ENCODE measurements at places on chromosomes 16 and 17. TPM values are rescaled to one million over a fixed set of nuclear protein-coding genes. Genes with fewer than 3 reads are reported as not detected.

Gene CIAO2B
- total RNA-seq = 71.1 TPM

Gene PTGES3L
- total RNA-seq = 2.5 TPM

Gene TBC1D3D
- total RNA-seq = not detected

Gene DLX4
- not detected for total RNA-seq

Gene KRT27
- not detected for total RNA-seq

All from parietal lobe (tissue), 2 donors.